ENCODE measurements at places on chromosomes 4 and X. TPM values are rescaled to one million over a fixed set of nuclear protein-coding genes. Genes with fewer than 3 reads are reported as not detected.
A peak's percentile ranks its signal among the peaks of the same experiment; 100 is the strongest.

DNA sequence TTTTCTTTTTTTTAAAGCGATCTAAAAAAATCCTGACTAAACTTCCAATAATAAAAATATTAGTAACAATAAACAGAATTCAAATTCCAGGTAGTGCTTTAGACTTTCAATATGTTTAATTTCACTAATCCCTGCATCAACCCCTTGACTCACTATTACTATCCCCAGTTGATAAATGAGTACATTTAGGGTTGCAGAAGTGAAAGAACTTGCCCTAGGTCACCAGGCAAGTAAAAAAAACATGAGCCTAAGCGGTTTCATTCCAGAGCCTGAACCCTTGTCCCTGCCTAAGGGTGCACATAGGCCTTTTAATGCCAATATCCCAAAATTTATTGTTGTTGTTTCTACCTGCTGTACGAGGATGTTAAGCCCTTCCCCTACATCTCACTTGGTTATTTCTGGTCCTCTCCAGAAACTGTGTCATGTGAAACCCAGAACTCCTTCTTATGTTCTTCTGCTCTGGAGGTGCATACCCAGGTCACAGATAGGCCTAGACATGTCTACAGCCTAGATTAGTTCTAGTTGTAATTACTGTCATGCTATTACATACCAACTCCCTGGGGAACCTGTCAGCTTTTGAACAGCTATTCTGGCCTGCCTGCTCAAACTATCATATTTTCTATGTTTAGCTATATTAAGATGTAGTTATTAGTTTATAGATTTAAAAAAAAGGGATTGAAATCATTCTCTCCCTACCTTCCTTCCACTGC is 244.5 kb upstream of the PITX2 start:
- DNase-seq: no peak

GRCh38 chr4:42683393-42683792 is 26.5 kb upstream of the ATP8A1 start:
- DNase-seq: no peak

GRCh38 chr4:80125252-80126177 is 52.5 kb upstream of the ANTXR2 start:
- DNase-seq: no peak

GRCh38 chrX:131812847-131813825 is 210.0 kb upstream of the STK26 start:
- peak; percentile 60 for DNase-seq

DNA sequence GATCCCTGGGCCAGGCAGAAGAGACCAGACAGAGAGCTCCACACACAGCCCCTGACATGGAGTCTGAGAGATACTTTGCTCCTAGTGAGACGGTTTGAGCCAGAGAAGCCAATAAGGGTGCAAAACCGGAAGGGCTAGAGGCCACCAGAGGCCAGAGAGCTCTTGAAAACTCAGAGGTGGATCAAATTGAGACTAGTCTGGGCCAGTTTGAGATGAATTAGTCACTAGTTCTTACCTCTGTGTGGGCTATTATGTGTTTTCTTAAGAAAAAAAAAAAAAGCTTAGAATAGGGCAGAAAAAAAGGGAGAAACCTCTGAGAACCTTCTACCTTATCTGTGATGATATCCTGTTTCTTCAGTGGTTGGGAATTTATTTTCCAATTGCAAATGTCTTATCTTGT is 110.4 kb upstream of the EDNRA start:
- peak; percentile 40 for DNase-seq

GRCh38 chr4:152273343-152273742 is 262.5 kb downstream of the FBXW7 start:
- no peak for DNase-seq

The EPHA5 gene
- total RNA-seq: 0.05 TPM
